ENCODE measurements at places on chromosomes 7 and 10.

DNA sequence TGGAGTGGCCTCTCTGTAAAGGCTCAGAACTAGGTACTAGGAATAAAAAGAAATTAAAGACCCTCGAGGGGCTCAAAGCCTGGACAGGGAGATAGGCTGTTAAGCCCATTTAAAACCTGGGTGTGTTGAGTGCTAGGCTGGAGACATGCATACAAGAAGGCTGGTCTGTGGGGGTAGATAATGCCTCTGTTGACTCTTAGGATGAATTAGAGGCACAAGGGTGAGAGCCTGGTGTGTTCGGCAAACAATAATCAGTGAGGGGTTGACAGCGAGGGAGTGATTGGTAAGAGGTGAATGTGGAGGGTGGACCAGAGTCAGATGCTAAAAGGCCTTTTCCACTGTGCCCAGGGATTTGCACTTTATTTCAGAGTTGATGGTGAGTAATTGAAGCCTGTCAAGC, 12.7 kb downstream of the GSTO2 start:
- DNase-seq, result no peak

DNA sequence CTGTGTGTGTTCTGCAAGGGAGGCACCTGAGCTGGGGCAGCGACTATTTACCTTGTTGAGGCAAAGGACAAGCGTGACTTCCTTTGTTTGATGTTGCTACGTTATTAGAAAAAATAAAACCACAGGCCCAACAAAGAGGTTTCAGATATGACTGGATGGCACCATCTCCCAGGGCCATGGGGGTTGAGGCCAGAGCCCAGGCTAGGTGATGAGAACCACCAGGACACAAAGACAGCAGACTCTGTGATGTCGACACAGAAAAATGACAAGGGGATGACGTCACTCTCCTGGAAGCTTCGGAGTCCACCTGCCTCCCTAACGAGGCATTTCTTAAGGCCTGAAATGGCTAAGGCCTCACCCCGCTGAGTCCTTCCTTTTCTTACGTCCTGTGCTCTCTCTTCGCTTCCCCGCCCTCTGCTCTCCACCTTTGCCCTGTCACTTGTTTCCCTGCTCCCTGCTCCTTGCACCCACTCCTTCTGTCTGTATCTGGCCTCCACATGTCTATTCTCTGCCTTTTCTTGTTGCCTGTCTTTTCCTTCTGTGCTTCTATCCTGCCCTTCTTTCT, 83.0 kb upstream of the ADRB1 start:
- no peak for DNase-seq

GRCh38 chr10:102735065-102735562, 8.6 kb upstream of the WBP1L start:
- no peak for DNase-seq

DNA sequence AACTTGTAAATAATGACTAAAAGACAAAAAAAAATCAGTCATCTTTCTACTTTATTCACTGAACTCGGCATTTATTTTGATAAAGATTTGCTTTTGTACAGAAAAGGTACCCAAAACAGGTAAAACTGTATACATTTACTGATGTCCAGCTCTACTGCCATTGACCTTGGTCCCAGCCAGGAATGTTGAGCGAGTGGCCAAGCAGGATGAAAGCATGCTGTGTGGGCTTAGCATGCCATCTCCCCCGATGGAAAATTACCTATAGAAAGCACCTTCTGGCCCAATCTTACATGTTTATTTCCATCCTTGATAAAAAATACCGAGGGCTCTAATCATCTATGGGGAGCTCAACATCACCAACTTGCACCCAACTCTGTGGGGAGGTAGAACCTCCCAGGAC, 6.8 kb downstream of the PARD3 start:
- DNase-seq, result no peak

GRCh38 chr7:153389261-153389660, 629.7 kb downstream of the ACTR3B start:
- no peak for DNase-seq

DNA sequence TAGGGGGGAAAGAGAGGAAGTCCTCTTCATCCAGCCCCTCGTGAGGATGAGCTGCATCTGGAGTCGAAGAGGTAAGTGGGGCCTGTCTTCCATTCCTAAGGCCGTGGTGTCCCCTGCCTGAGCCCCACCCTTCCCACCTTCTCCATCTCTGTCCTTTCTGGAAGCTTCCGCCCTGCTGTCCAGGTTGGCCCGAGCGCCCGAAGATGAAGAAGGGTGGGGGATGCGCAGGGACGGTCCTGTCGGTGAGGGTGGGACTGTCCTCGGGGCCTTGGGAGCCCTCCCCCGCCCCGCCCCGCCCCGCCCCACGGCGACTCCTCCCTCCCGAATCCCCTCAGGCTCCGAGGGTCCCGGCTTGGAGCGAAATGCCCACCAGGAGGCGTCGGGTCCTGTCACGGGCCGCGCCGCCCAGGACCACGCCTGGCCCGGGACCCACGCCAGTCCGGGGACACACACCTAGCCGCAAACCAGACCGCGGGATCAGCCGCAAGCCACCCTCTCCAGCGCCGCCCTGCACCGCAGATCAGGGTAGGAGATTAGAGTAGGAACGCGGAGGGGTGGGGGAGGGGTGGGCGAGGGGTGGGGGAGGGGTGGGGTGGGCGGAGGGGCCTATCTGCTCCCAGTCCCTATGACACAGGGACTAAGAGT, 15.3 kb downstream of the GPRIN2 start:
- DNase-seq, result no peak

DNA sequence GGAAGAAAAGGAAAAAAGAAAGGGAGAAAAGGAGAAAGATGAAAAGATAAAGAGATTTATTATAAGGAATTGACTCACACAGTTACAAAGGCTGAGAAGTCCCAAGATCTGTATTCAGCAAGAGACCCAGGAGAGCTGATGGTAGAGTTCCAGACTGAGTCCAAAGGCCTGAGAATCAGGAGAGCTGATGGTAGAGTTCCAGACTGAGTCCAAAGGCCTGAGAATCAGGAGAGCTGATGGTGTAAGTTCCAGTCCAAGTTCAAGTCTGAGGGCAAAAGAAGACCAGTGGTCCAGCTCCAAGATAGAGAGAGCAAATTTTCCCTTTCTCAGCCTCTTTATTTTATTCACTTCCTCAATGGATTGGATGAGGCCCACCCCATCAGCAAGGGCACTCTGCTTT, 97.3 kb upstream of the AOAH start:
- DNase-seq, result no peak

DNA sequence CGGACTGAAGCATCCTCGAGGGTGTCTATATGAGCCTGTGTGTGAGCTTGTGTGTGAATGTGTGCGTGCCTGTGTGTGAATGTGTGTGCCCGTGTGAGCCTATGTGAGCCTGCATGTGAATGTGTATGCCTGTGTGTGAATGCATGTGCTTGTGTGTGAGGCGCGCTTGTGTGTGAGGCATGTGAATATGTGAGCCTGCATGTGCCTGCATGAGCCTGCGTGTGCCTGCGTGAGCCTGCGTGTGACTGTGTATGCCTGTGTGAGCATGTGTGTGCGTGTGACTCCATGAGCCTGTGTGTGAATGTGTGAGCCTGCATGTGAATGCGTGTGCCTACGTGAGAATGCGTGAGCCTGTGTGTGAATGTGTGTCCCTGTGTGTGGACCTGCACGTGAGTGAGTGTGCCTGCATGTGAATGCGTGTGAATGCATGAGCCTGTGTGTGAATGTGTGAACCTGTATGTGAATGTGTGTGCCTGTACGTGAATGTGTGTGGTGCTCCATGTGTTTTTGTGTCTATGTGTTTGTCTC, 33.4 kb downstream of the PDGFA start:
- DNase-seq, result no peak

All from epithelial cell of prostate (primary cell).